T-cell (primary cell): ENCODE measurements at places on chromosomes 16 and 17.

- DNase-seq: no peak
These were observed 266.7 kb upstream of the CDH11 start for GRCh38 chr16:65388592-65388991.

GRCh38 chr17:27155866-27156265 is 138.0 kb upstream of the WSB1 start:
- no peak for DNase-seq

DNA sequence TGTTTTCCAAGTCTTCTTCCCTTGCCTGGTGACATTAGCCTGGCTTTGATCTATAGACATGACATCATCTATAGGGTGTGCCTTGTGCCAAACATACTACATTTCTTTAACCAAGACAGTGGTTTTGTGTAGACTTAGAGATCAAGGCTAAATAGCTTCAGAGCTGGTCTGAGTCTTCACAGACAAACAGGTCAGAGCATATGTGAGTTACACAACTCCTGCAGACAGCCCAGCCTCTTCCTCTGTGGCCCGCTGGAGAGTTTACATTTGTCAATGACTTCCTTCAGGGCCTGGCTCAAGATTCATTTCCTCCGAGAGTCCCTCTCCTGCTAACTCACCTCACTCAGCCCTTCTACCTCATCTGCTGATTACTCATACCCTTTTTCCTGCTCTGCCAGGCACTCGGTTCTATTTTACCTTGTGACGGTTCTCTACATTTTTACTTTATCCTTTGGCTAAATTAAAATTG is 73.1 kb upstream of the TANC2 start:
- no peak for DNase-seq

DNA sequence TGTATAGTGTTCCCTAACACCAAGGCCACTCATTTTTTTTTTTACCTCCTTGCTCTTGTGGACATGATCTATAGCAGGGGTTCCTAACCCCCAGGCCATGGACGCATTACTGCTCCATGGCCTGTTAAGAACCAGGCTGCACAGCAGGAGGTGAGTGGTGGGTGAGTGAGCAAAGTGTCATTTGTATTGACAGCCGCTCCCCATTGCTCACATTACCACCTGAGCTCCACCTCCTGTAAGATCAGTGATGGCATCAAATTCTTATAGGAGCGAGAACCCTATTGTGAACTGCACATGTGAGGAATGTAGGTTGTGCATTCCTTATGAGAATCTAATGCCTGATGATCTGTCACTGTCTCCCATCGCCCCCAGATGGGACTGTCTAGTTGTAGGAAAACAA is 342.0 kb downstream of the SOX9 start:
- no peak for DNase-seq

DNA sequence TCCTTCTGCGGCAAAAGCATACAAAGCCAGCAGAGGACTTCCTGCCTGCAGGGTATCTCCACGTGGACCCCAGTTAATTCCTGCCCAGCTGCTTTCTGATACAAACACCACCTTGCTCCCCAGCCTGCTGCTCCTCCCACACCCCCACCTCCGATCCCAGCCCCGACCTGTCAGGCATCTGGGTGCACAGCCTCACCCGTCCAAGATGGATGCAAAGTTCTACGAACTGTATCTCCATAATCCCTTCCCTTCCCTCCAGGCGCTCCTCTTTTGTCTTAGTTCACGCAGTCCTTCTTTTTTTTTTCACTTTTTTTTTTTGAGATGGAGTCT is 15.6 kb upstream of the FOXJ1 start:
- DNase-seq: no peak

- DNase-seq: no peak
These were observed 3.6 kb downstream of the LRRC75A start for GRCh38 chr17:16488186-16488967.

- peak; percentile 39 for DNase-seq
These were observed 8.1 kb downstream of the PNMT start for GRCh38 chr17:39676198-39676819.

- DNase-seq: no peak
These were observed 26.2 kb downstream of the GPRC5B start for GRCh38 chr16:19858340-19859018.

GRCh38 chr16:50367777-50368409 is 895 bp downstream of the BRD7 start:
- no peak for DNase-seq

DNA sequence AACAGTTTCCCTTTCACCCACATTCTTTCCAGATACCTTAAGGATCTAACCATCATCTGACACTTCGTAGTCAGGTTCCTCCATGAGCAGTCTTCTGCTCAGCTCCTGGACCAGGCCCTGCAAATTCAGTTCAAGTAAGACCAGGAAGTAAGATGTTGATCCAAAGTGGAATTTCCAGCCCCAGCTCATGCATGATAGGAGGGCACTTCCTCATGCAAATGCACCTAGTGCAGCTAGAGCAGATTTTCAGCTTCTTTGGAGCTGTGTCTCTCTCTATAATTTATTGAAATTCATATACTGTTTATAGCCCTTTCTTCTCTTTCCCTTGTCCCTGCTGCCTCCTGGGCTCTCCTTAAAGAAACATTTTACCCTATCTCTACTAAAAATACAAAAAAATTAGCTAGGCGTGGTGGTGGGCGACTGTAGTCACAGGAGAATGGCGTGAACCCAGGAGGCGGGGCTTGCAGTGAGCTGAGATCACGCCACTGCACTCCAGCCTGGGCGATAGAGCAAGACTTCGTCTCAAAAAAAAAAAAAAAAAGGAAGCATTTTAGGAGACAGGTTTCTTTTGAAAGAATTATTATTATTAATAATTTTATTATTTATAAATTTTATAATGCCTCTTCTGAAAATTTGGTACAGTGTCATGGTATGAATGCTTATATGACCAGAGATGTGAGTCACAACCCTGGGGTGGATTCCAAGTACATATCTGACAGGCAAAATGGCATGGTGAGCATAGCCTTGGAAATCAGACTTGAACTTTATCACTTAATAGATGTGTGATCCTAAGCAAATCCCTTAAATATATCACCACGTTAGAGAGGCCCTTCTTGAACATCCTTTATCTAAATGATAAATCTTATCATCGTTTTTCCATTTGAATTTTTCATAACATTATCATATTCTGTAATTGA is 94.3 kb downstream of the SSH2 start:
- DNase-seq: no peak

- DNase-seq: no peak
These were observed 15.7 kb downstream of the GJD3 start for GRCh38 chr17:40348562-40349476.

GRCh38 chr17:45851464-45851863 is 6.8 kb downstream of the SPPL2C start:
- DNase-seq: no peak

GRCh38 chr17:72489272-72489641 is 368.4 kb downstream of the SOX9 start:
- DNase-seq: no peak

DNA sequence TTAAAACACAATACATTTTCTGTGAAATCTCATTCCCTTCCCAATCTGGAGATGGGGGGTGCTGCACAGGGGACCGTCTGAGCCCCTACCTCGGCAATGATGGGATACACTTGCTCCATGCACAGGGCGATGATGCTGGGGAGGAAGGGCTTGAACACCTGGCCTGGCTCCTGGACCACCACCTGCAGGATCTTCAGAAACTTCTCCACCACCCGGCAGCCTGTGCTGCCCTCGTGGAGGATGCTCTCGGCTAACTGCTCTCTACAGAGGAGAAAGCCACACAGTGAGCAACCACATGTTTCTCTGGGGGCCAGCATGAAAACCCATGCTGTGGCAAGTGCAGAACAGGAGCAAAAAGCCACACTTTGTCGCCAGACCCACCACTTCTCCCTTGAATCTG is 42.4 kb upstream of the GSG1L start:
- DNase-seq: no peak

DNA sequence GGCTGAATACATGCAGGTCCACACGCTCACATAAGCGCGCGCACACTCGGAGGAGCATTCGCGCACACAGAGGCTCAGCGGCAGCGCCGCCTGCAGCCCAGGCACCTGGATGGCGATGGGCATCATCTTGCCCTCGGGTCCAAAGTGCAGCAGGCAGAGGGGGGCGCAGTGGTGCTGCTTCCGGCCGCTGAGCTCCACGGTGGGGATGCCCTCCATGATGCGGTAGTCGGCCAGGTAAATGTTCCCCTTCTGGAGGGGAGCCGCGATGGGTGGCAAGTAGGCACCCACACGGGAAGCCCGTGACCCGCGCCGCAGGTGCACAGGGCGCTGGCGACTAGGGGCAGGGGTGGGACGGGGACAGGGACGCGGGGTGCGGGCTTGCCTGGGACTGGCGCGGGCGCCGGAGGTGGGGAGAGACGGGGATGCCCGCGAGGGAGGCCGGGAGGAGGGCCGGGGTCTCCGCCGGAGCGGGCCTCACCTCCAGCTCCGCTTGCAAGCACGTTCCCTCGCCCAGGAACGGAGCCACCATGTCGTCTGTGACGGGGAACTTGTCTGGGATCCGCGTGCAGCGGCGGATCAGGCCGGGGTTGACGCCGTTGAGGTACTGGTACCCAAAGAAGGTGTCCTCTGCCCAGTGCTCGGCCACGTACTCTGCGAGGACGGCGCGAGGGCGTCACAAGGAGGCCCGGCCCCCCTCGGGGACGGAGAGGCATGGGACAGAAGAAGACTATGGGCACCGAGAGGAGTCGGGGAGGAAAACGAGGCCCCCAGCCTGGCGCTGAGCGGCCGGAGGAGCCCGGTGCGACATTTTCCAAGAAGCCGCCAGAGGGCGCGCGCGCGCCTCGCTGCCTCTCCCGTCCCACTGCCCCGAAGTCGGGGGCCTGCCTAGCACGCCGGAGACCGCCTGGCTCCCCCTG is 8.0 kb downstream of the ALOX12B start:
- peak; percentile 73 for DNase-seq

GRCh38 chr17:15915961-15916360 is 29.0 kb upstream of the ADORA2B start:
- DNase-seq: no peak

DNA sequence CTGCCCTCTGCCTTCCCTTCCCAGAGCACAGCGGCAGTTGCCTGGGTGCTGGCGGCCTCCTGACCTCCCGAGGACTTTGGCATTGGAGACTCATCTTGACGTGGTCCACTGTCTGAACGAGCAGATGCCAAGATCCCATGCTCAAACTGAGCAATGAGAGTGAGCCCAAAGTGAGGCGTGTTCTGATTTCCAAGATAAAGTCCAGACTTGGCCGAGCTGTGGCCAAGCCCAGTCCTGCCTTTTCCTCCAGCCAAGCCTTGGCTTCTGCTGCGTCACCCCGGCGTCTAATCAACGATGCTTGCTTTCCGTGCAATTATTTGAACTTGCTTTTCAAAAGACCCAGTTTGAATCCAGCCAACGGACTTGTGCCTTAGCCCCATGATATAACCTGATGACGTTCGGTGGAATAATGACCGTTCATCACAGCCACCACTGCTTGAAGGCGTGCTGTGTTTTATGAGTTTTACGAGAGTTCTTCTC is 179.2 kb downstream of the IRF8 start:
- no peak for DNase-seq

- DNase-seq: no peak
These were observed 91.6 kb downstream of the XYLT1 start for GRCh38 chr16:17379121-17379571.

DNA sequence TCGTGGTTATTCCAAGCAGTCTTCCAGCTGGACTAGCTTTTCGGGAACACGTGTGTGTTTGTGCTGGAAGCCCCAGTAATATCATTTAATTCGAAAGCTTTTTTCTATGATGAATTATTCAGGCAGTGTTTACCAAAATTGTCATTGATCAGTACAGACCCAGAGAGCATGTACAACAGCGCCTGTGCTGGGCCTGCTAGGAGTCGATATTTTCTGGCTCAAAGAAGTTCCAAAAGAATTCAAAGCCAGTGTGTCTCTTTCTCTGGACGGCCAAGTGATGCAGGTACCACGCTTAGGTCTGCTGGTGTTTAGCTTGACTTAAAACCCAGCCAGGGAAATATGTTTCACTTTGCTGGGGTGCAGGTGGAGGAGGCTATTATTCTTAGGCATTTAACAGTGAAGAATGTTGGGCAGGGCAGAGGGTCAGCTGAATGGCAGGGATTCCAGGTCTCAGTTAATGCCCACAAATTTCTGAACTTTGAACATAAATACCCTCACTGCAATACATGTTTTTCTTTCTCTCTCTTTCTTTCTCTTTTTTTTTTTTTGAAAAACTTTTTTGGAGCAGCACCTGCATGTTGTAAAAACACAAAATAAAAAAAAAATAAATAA is 401.3 kb downstream of the WWOX start:
- DNase-seq: no peak

DNA sequence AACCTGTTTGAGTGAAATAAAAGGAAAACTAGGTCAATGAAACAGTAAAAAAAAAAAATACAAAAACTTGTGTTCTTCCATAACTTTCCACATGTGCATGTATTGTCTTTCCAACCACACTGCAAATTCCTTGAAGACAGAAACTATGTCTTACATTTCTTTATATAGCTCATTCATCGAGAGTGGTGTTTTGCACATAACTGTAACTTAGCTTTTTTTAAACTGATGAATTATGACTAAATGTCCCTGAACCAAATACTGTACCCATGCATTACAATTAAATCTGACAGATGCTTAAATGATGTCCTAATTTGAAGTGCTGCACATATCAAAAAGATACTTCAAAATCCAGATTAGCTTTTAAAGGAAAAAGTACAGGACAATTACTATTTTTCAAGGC is 50.1 kb downstream of the BRIP1 start:
- DNase-seq: no peak

GRCh38 chr17:62109924-62110323 is 44.8 kb upstream of the MED13 start:
- no peak for DNase-seq

- DNase-seq: no peak
These were observed 9.0 kb downstream of the NTAN1 start for GRCh38 chr16:15046692-15047376.

- DNase-seq: no peak
These were observed 92.4 kb downstream of the HAPSTR1 start for GRCh38 chr16:9183682-9184353.

DNA sequence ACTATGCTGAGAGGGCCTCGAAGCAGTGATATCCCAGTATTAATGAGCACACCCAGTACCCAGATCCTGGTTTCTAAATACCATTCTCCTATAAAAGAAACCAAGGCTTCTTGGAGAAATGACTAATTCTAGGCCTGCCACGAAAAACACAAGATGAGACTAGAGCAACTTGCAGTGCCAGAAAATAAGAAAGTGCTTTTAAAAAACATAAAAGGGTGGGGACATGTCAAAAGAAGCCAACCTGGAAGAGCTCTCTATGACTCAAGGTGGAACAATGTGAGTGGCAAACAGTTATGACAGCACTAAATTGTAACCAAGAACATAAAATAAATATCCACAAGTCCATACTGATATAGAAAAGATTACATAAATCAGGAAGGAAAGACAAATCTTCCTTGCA is 153.2 kb upstream of the KCNJ18 start:
- no peak for DNase-seq

- DNase-seq: no peak
These were observed 8.9 kb downstream of the LRRC75A start for GRCh38 chr17:16483021-16483645.

GRCh38 chr17:63754046-63754445 is 12.4 kb upstream of the STRADA start:
- DNase-seq: no peak
